ENCODE measurements at places on chromosomes 4 and X.

GRCh38 chrX:18997916-18998315 is 14.0 kb upstream of the PHKA2 start:
- DNase-seq = peak; percentile 31

DNA sequence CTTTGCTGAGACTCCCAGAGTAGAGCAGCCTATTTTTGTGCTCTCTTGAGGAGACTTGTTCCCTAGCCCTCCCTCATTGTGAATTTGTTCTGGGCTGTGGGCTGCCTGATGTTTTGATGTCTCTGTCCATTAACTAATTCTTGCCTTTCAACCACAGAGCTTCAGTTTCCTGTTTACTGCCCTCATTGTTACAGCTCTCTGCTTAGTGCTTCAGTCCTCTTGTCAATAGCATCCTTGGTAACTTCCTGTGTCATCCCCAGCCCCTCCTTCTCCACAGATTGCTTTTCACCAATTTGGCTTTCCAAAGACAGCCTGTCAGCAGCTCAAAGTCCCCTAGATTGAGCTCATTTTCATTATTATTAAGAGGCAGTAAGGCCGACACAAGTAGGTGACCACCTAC is 69.9 kb downstream of the COX7B2 start:
- DNase-seq = no peak

DNA sequence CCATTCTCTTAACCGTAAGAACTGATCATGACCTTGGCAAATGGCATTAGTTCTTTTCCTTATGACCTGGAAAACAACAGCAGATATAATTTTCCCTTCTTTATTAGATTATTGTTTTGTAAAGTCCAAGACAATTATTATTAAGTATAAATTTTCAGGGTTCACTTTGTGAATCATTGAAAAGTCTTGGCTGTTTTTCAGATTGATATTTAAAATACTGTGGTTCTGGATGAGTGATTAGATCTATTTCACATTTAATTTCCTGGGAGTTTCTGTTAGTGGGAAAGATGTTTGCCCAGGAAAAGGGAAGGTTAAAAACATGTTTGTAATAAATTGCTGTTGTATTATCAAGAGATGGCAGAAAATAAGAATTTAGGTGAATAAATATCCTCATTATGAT is 194.9 kb downstream of the TLL1 start:
- no peak for DNase-seq

GRCh38 chr4:76764251-76764650 is 133.7 kb downstream of the SOWAHB start:
- peak; percentile 91 for DNase-seq

GRCh38 chr4:176320340-176320975 is 692 bp downstream of the SPCS3 start:
- DNase-seq = peak; percentile 89

DNA sequence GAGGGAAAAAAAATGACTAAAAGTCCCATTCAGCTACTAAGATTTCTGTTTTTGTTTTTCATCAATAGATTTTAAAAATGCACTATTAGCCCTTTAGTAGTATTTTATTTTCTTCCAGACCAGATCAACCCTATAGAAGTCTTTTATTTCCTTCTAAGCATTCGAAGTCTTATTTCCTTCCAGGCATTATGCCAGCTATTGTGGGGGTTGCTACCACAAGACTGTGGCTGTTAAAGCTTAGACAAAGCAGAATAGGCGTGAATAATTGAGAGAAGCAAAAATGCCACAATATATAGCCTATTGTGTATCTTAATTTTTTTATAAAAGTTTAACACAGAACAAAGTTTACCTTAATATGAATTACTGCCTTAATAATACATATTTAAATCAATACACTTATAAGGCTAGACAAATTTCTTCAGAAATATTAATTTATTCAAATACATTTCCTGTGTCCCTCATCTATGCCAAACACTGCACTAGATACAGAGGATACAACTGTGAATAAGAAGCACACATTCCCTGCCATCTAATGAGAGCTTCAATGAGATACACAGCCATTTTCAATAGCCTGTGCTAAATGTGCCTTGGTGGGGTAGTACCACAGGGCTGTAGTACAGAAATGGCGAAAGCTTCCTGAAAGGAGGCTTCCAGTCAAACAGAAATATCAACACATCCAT is 33.1 kb downstream of the SLC10A7 start:
- DNase-seq = peak; percentile 49

GRCh38 chr4:24419181-24420034 is 164.9 kb downstream of the DHX15 start:
- peak; percentile 66 for DNase-seq

- DNase-seq = peak; percentile 39
Observed at GRCh38 chr4:119227690-119228089, 15.2 kb downstream of the USP53 start.

DNA sequence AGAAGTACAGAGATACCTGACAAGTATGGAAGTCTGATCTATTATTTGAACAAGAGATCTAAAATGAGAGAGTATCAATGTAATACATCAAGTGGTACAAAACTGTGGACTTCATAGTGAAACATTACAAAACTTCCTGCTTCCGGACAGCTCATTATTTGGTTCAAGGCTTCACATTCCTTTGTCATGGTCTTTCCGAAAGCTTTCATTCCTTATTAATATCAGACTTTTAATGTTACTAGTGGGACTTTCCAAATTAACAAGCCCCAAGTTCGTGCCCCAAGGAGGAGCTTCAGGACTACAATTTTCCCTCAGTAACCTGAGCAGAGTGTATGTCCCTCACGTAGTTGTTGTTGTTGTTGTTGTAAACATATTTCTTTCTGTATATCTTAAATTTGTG is 1.2 kb downstream of the CHIC2 start:
- peak; percentile 64 for DNase-seq
